ENCODE measurements at places on chromosomes 6 and 20.

DNA sequence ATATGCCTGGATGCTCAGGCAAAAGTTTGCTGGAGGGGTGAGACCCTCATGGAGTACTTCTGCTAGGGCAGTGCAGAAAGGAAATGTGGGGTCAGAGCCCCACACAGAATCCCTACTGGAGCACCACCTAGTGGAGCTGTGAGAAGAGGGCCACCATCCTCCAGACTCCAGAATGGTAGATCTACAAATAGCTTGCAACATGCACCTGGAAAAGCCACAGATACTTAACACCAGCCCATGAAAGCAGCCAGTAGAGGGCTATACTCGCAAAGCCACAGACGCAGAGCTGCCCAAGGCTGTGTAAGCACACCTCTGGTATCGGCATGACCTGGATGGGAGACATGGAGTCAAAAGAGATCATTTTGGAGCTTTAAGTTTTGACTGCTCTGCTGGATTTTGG is 60.7 kb upstream of the GJE1 start:
- no peak for DNase-seq

GRCh38 chr20:8842525-8842924 is 226.4 kb upstream of the PLCB4 start:
- no peak for DNase-seq

DNA sequence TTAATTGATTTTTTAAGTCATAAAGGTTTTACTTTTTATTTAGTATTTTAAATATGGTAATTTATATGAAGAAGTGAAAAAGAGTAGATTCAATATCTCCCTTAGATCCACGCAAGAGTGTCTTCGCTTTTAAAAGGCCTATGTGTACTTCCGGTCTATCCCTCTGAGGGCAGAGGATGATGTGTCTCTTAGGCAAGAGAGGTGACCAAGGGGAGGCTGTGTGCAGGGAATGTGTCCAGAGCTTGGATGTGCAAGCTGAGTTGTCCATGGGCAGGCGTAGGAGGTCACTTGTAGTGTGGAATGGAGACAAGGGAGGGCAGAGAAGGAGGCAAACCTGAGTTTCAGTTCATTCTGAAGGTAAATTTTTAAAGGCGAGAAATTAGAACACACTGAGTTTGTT is 113.9 kb downstream of the CRYBG1 start:
- no peak for DNase-seq

- DNase-seq = no peak
These were observed 81.2 kb upstream of the MAN1A1 start for GRCh38 chr6:119430805-119431204.

DNA sequence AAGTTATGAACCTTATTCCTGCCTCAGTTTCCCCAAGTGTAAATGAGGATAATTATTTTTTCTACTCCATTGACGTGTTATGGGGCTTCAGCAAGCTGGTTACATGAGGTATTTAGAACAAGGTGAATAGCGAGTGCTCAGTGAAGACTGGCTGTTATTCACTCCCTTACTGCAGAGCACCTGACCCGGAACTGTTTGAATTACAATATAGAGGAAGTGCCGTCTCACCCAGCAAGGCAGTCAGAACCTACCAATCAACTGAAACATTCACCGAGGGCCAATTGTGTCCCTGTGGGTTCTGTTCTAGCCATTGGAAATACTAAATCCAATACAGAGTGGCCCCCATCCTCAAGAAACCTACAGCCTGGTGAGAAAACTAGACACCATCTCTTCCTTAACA is 216.9 kb downstream of the UST start:
- no peak for DNase-seq

DNA sequence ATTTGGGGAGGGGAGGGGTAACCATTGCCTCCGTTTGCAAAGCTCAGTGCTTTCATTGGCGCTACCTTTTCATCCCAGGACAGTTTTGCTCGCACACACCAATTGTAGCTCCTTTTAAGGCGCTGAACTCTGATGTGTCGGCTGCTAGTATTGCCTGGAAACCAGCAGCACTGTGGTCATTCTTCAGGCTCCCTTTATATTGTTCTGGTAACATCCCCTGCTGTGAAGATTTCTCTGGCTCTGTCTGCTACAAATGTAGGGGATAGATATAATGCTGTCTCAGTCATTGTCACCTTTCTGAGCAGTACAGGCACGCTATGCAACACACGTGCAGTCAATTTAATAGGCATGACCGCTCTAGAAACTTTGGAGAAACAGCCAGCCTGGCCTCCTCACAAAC is 172.9 kb upstream of the SASH1 start:
- no peak for DNase-seq

DNA sequence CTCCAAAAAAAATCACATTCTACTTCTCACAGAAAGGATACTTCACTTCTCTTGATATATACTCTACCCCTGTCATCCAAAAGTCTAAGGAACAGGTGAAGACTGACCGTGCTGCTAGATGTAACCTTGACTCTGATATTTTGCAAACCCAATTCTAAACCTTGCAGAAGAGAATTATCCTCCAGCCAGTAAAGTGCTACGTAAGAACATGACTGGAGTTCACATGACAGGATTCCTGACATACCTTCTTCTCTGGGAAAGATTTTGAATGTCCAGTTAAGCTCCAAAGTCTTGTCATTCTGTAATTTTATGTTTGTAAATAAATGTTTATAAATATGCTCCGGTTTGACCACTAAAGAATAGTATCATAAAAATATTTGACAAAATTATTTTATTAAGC is 35.8 kb downstream of the BTBD9 start:
- peak; percentile 13 for DNase-seq

- no peak for DNase-seq
These were observed 91.6 kb upstream of the RIPOR2 start for GRCh38 chr6:25027221-25027916.

- DNase-seq = no peak
These were observed 1008.3 kb downstream of the KIF16B start for GRCh38 chr20:15564981-15565380.

DNA sequence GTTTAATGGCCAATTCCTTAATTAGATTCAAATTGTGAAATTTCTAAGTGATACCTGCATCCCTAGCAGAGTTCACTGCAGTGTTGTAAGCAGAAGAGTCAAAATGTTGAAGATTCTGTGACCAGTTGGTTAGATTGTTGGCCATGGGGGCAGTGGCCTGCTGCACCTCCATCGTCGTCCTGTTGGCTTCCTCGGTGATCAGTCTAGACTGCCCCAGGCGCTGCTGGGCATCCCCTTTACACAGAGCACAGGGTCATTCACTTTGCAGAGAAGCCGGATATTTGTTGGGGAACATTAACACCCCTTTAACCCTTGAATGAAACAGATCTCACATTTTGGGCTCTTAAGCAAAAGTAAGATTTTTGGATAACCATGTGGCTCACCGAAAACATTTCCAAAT is 60.7 kb downstream of the FAM229B start:
- DNase-seq = no peak

DNA sequence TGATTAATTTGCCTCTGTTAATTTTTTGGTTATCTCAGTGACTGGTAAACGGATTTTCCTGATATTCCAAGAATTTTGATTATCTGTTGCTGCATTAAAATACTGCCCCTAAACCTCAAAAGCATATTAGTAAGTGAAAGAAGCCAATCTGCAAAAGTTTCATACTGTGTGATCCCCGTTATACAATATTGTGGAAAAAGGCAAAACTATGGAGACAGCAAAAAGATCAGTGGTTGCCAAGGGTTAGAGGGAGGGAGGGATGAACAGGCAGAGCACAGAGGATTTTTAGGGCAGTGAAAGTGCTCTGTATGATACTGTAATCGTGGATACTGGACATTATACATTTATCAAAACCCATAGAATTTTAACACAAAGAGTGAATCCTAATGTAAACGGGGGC is 133.0 kb downstream of the MYLK4 start:
- DNase-seq = no peak

- no peak for DNase-seq
These were observed 24.1 kb downstream of the SUPT3H start for GRCh38 chr6:45353654-45354053.

Measured in fibroblast of skin of scalp (primary cell).